ENCODE measurements at places on chromosomes 11 and 22. TPM values are rescaled to one million over a fixed set of nuclear protein-coding genes. Genes with fewer than 3 reads are reported as not detected.

The KCNJ1 gene
- not detected for total RNA-seq

The PDE3B gene
- 1.3 TPM for total RNA-seq

The SLC22A12 gene
- total RNA-seq = not detected

The GALNT18 gene
- 15.6 TPM for total RNA-seq

The TEX54 gene
- not detected for total RNA-seq

The EMID1 gene
- 0.35 TPM for total RNA-seq

The MLC1 gene
- total RNA-seq = not detected

GRCh38 chr11:2578929-2579270, 120.9 kb downstream of the KCNQ1OT1 start:
- DNase-seq = no peak

GRCh38 chr11:77823775-77824174, 2.8 kb downstream of the AAMDC start:
- peak; percentile 64 for DNase-seq

GRCh38 chr11:1744891-1745700, 5.3 kb downstream of the IFITM10 start:
- DNase-seq = no peak

DNA sequence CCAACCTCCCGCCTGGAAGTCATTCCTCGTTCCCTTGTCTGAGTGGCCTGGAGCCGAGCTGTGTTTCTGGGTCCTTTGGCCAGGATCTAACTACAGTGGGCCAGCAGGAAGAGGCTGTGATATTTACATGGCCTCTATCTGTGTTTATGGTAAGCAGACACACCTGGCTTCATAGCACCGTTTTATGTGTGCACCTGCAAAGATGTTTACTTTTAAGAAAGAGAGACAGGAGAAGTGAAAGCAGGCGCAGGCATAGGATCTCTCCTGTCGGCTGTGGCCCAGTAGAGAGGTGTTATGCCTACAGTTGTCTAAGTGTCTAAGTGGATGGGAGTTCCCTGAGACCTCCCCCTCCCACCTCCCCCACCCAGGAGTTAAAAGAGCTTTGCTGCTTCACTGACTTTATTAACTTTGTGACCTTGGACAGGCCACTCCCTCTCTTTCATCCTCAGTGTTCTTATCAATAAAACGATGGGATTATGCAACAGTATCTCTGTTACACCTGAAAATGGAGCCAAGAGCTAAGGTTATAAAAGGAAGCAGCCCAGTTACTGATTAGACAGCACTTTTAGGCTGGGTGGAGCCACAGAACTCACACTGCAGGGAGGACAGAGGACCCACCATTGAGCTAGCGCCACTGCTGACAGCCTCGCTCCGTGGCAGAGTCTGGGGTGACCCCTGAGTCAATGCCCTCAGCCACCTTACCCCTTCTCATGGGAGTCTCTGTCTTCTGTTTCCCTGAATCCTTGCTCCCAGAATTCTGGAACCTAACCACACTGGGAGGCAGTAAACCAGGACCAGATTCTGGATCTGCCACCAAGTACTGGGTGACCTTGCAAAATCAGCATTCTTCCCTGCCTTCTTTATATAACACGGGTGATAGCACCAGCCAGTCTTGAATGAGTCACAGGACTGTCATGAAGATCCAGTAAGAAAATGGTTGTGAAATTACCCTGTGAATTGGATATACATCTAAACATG, 22.0 kb downstream of the ST14 start:
- DNase-seq = peak; percentile 88

- DNase-seq = no peak
Measured at GRCh38 chr11:113103932-113104690, 142.9 kb downstream of the NCAM1 start.

DNA sequence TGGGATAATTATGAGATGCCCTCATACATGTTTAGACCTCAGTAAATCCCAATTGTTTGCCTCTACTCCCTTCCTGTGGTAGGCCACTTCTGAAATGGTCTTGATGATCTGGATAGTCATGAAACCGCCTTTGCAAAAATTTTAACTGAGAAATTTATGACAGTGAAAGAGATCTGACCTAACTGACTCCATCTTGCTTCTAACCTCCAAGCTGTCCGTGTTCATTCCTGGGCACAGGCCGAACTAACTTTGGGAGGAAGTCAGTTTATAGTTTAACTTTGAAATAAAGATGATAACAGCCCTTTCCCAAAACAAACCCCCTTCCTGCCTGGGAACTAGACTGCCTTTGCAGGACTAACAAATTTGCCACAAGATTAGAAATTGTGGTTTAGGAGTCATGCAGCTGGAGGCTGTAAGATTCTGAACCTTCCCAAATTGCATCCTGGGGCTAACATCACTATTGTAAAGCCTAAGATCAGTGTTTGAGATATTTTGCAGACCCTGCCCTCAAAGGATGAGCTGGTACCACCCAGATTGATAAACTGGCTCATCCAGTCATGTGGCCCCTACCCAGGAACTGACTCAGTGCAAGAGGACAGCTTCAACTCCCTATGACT, 19.9 kb upstream of the CTR9 start:
- no peak for DNase-seq

- DNase-seq = no peak
Measured at GRCh38 chr22:45483319-45483718, 19.4 kb upstream of the FBLN1 start.

DNA sequence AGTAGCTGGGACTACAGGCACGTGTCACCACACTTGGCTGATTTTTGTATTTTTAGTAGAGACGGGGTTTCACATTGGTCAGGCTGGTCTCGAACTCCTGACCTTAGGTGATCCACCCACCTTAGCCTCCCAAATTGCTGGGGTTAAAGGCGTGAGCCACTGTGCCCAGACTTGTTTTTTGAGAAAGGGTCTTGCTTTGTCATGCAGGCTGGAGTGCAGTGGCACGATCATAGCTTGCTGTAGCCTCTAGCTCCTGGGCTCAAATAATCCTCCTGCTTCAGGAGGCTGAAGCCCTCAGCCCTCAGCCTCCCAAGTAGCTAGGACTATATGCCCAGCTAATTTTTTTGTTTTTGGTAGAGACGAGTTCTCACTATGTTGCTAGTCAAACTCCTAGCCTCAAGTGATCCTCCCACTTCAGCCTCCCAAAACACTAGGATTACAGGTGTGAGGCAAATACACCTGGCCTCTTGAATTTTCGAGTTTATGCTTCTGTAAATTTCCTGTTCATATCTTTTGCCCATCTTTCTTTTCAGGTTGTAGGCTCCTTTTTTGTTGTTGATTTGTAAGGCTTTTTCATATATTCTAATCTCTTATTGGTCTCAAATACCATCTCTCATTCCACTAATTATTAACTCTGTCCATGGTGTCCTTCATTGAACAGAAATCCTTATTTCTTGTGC, 3.4 kb upstream of the RBM4B start:
- DNase-seq = no peak

- DNase-seq = no peak
Measured at GRCh38 chr22:30175690-30176288, 70.8 kb downstream of the LIF start.

DNA sequence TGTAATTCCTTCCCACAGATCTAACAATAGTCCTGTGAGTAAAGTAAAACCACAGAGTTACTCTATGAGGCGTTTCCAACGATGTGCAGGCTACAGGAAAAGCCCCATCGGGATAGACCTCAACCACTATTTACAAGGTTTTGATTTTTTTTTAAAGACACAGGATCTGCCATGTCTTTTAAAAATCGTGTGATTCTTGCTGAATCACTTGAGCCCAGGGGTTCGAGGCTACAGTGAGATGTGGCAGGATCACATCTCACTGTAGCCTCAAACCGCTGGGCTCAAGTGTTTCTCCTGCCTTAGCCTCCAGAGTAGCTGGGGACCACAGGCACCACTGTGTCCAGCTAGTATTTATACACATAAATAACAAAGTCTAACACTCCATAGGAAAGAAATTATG, 7.8 kb downstream of the TAF1D start:
- no peak for DNase-seq

DNA sequence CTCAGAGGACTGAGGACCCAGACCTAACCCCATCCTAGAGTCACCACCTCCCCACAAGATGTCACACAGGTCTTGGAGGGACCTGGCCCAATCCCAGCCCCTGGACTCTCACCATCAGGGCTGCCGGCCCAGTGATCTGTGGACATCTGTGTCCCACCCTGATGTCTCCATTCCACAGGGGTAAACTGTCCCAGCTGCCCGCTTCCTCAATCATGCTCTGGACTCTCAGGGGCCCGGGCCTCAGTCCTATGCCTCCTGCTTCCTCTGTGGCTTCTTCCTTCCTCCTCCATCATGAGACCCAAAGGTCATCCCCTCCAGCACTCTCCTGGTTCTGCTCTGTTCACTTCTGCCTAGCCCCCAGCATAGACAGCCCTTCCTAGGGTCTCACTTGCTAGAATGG, 32.2 kb downstream of the ARAP1 start:
- DNase-seq = no peak

DNA sequence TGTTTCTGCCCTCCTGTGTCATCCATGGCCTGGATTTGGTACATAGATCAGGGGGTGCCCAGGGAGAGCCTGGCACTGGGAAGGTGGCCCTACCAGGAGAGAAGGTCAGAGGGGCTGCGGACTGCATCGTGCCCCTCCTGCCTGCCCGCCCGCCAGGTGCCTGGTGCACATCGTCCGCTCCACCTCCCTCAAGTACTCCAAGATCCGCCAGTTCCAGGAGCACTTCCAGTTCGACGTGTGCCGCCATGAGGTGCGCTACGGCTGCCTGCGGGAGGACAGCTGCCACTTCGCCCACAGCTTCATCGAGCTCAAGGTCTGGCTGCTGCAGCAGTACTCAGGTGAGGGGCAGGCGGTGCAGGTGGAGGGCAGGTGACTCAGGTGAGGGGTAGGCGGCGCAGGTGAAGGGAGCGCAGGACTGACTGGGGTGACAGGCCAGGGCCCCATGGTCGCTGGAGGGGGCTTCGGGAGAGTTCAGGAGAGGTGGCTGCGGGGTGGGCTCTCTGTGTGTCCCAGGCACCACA, 32.7 kb upstream of the TEF start:
- DNase-seq = no peak

GRCh38 chr22:36565686-36566085, 36.7 kb upstream of the EIF3D start:
- DNase-seq = no peak

DNA sequence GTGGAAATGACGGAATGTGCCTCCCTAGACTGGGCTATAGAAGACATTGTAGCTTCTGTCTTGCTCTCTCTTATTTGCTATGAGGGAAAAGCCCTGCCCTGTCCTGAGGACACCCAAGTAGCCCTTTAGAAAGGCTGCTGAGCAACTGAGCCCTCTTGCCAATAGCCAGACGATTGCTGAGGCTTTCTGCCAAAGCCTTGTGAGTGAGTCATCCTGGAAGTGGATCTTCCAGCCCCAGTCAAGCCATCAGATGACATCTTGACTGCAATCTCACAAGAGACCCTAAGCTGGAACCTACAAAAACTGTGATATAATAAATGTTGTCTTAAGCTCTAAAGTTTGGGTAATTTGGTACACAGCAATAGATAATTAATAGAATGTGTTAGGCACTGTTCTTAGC, 3.9 kb upstream of the TRAF6 start:
- DNase-seq = no peak

DNA sequence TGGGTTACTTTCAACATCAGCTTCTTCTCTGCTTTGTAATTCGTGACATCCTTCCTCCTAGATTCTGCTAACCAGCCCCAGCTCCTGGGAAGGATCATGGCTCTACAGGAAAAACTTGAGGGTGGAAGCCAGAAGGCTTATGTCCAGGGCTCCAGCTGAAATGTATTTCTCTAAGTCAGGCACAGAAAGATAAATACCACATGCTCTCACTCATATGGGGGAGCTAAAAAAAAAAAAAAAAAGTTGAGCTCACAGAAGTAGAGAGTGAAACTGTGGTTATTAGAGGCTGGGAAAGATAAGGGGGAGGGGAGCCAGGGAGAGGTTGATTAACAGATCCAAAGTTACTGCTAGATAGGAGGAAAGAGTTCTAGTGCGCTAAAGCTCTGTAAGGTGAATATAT, 74.9 kb downstream of the DSCAML1 start:
- DNase-seq = no peak

GRCh38 chr11:12841946-12842630, 167.0 kb upstream of the RASSF10 start:
- DNase-seq = peak; percentile 88

GRCh38 chr22:37457093-37457893, 28.9 kb downstream of the MFNG start:
- peak; percentile 44 for DNase-seq

- no peak for DNase-seq
Measured at GRCh38 chr22:37419370-37419968, 7.8 kb downstream of the ELFN2 start.

GRCh38 chr11:95231881-95232605, 1.0 kb upstream of the SESN3 start:
- DNase-seq = peak; percentile 67

GRCh38 chr11:78336877-78337553, 80.6 kb downstream of the GAB2 start:
- DNase-seq = peak; percentile 31

DNA sequence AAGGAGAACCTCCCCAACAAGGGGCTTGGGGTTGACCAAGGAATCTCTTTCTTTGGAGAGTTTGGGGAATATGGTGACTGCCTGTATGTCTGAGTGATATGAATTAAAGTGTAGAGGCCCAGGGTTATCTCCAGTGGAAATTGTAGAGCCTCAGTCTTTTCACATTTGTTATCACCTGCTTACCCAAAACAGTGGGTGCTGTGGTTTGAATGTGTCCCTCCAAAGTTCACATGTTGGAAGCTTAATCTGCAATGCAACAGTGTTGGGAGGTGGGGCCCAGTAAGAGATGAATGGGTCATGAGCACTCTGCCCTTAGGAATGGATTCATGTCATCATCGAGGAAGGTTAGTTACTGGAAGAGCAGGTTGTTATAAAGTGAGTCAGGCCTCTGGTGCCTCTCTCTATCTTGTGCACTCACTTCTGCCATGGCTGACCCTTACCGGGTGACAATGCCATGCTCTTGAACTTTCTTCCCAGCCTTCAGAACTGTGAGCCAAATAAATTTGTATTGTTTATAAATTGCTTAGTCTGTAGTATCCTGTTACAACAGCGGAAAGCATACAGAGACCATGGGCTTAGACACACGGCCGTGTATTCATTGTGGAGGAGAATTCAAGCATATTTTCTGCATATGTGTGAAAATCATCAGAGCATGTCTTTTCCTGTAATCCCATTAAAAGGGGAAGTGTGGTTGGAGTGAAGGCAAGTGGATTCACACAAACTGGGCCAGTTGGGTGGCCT, 114.1 kb upstream of the TBCEL start:
- no peak for DNase-seq
